ELF-1 (cell line): ENCODE measurements at places on chromosomes 13 and 19.

DNA sequence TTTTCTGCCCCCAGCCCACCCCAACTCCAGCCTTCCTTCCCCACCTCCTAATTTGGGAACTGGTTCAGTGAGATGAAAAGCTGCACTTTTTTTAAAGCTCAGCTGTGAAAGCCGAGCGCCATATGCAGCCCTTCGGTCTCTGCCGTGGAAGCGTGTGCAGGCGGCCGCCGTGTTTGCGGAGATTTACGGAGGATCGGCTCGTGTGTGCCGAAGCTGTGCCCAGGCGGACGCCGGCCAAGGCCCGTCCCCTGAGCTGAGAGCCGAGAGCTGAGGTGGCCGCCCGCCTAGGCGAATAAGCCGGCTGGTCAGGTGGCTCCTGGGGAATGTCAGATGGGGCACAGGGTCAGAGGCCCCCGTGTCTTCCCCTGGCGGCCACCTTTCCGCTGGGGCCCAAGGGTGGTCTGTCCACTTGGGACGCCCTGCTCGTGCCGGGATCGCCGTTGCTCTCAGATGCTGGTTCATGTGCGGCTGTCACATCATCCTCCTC lies 78.7 kb downstream of the ZNF536 start:
- DNase-seq = no peak

- no peak for DNase-seq
Measured at GRCh38 chr13:86464193-86464592, 665.0 kb upstream of the SLITRK6 start.

DNA sequence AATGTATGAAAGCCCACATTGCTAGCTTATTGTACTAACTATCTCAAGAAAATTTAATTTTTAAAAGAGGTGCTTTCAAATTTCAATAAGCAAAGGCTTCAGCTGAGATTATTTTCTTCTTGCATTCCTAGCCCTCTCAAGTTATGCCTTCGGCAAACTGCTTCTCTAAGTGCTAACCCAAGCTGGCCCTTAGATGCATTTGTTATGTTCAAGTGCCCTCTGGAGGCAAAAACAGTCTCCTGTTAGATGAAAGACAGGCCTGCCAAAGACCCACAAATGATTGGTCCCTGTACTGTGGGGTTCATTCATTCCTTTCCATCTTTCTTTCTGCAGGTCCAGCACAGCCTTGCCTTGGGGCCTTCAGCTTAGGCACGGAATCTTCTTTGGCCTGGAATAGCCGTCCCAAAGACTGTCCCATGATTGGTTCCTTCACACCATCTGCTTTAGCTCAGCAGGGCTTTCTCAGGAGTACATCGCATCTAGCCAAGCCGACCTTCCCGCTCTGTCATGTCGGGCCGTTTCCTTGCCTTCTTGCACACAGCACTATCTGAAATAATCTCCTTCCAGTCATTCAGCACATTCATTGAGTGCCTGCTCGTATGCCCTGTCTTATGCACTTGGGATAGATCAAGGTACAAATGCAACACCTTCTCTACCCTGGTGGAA lies 26.4 kb upstream of the TPTE2 start:
- peak; percentile 67 for DNase-seq

DNA sequence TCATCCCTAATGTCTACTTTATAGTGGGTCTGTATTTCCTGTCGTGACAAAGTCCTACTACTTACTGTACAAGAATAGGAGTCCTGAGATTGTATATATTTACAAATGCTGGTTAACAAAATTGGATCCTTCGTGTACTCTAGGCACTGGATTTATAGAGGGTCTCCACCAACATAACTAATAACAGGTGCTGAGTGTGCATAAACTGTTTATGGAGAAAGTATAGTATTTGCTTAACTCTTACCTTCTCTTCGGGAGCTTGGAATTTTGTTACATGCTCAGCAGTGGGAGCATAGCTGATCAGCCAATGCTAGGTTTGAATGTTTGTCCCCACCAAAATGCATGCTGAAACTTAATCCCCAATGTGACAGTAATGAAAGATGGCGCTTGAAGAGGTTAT lies 12.1 kb downstream of the ZNF442 start:
- DNase-seq = no peak

DNA sequence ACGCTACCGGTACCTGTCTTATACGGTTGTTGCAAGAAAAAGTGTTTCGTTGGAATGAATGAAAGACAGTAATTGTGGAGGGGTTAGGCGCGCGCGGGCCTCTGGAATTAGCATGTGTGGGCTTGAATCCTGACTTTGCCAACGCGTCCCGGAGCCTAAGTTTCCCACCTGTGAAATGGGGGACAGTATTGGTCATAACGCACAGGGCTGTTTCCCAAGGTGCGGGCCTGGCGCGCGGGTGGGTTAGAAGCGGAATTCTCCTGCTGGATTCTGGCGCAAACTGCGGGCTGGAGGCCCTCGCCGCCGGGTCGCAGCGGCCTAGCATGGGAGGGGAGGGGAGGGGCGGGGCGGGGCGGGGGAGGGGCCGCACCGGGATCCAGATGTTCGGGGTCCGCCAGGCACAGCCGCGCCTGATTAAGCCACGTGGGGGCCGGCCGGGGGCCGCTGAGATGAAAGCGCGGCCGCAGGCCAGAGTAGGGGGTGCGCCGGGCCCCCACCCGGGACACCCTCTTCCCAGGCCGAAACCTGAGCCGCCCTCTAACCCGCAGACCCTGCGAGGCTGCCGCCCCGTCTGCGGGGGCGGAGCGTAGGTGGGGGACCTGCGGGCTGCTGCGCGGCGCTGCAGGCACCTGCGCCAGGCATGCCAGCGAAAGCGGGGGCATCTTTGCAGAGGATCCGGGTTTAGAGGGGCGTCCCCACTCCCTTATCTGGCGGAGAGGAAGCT lies 1.2 kb upstream of the TMEM59L start:
- peak; percentile 46 for DNase-seq

DNA sequence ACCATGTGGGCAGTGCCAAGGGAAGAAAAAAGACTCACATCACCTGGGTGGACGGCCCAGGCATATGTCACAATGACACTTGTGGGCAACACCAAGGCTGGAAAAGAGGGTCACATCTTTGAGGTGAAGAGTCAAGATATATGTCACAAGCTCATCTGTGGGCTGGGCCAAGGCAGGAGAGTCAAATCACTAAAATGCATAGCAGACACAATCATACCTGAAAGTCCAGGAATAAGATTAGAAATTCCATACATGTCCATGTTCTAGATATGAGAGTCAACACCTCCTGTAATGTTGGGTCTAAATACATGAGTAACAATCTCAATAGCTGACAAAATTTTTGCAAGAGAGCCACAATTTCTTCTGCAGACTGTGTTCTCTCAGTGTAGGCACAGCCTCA lies 145.0 kb downstream of the ZNF675 start:
- no peak for DNase-seq

DNA sequence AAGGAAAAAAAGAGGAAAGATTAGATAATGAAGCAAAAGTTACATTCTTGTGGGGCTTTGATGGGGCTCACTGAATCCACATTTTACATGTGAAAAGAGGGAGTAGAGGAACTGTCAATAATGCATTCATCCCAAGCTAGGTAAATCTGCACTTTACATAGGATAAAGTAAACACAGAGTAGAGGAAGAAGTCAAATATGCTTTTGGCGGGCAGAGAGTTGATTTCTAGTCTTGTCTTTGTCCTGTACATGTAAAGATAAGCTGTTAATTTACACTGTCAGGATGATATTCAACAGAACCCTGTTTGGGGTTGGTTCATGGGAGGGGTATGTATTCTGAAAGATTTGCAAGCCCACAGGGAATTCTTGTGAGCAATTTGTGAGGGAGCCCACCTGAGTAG lies 18.0 kb upstream of the TNFRSF19 start:
- DNase-seq = no peak

- DNase-seq = no peak
Measured at GRCh38 chr19:53388904-53389303, 6.0 kb upstream of the ZNF765 start.

- no peak for DNase-seq
Measured at GRCh38 chr19:16698914-16699313, 20.7 kb upstream of the NWD1 start.

GRCh38 chr19:4534836-4535658 lies at the start of gene PLIN5:
Gene PLIN5, minus strand, starts transcription at chr19:4535224. Its CDS starts 1,150 bp downstream, at chr19:4534074.
- DNase-seq = peak; percentile 97

DNA sequence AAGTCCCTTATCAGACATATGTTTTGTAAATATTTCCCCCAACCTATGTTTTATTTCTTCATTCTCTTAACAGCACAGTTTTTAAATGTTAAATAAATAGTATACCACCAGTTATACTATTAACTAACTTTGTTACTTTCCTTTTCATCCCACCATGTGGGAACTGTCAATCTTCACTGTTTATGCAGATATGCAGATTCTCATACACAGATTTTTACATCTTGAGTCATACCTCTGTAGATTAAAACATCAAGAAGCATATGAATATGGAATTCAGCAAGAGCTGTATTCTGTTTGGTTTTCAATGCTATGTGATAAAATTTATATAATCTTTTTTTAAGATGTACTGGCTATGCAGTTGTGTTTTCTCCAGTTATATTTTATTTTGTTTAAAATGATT lies 566.3 kb downstream of the LIG4 start:
- DNase-seq = no peak

GRCh38 chr19:43675906-43676305 lies 5.9 kb upstream of the PLAUR start:
- no peak for DNase-seq

DNA sequence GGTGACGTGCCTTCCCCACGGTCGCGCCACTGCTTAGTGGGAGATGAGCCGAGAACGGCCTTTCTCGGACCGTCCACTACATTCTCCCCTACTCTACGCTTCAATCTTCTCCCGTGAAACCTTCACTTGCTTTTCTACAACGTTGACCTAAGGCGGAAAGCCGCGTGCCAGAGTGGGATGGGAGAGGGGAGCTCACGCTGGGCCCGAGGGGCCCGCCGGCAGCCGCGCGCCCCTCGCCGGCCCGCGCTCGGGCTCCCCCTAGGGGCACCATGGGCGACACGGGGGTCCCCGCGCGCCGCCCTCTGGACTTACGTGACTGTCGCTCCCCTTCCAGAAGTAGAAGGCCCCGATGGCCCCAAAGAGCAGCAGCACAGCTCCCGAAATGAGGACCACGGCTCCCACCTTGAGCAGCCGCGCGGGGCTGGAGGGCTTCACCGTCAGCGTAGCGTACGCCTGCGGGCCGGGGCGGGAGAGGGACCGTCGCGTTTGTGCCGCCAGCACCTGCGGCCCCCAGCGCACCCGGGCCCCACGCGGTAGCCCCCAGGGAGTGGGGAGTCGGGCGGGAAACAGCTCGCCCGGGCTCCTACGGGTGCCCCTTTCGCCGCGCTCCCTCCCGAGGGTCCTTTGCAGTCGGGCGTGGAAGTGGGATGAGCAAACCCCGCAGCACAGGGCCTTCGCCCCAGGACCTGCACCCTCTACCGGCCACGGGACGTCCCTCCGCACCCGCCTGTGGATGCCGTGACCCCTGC lies 727 bp downstream of the CNMD start:
- DNase-seq = peak; percentile 68

- DNase-seq = no peak
Measured at GRCh38 chr13:78305171-78305570, 298.2 kb downstream of the POU4F1 start.

DNA sequence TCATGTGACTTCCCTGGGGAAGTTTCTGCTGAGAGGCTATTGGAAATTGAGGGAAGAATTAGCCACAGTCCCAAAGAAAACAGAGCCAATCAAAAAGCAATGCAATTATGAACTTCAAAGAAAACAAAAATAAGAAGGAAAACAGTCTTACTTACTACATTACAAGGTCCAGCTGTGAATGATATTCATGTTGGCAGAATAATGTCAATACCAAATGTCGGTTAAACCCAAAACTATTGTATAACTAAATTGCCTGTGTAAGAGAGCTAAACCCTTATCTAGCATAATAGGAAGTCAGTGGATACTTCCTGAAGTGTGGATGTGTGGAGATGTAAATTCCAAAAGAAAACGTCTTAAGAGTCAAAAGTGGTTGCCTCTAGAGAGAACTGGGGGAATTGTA lies 12.4 kb downstream of the KL start:
- no peak for DNase-seq

- no peak for DNase-seq
Measured at GRCh38 chr13:87537951-87538350, 133.2 kb upstream of the SLITRK5 start.

DNA sequence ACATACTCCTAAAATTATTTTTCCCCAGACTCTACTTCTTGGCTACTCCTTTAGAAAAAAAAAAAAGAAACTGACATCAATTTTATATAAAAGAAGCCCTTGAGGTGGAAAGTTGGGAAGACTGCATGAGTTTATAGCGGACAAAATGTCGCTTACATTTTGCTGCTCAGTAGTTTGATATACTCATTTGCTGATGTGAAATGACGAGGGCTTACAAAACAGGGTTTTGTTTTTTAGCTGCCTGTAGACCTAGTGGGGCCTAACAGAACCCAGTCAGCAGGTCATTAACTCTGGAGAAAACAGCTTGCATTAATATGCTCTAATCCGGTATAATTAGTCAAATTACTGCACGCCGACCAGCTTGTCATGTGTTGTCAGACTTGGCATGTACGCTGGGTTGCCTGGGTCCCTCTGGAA lies 37.6 kb upstream of the MAB21L1 start:
- no peak for DNase-seq

DNA sequence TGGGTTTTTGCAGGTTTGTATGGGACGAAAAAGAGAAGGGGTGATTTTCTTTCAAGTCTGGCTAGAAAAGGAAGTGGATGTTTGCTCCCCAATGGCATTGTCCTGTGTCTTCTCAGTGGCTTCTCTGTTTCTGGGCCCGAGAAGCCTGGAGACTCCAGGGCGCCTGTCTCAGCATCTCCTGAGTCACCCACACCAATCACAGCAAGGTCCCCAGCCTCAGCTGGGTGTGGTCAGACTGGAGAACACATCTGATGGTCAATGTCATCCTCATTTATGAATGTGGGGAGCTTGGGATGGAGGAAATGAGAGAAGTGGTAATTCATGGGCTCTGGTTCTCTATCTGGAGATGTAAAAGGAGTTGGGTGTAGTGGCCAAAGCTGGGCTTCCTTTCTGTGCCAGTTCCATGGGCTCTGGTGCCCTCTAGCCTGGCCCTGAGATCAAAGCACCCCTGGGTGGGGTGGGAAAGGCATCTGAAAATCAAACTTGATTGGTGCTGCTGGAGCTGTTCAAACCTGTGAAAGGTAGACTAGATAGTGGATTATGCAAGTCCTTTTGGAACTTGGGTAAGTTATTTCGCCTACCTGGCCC lies 13.4 kb downstream of the RASL11A start:
- DNase-seq = no peak

GRCh38 chr13:110507678-110508381 lies 53.7 kb downstream of the RAB20 start:
- DNase-seq = no peak

GRCh38 chr19:6685962-6686627 lies 16.1 kb upstream of the TNFSF14 start:
- no peak for DNase-seq
